ENCODE measurements at places on chromosomes 7 and 10.

- no peak for DNase-seq
- H3K4me1 ChIP-seq = peaks cover 48% of the 10 kb centered on the region
- no peak overlapping the region for H3K4me3 ChIP-seq
- H3K36me3 ChIP-seq = peaks cover 5% of the 10 kb centered on the region
Measured at GRCh38 chr7:93036149-93036640, 81.6 kb downstream of the SAMD9 start.

- H3K4me3 ChIP-seq = no peak overlapping the region
- no peak overlapping the region for H3K27ac ChIP-seq
- H3K27me3 ChIP-seq = peaks cover 11% of the 10 kb centered on the region
- DNase-seq = no peak
Measured at GRCh38 chr7:50679218-50680007, 103.3 kb downstream of the GRB10 start.

- H3K27ac ChIP-seq = no peak overlapping the region
- H3K36me3 ChIP-seq = peaks cover 9% of the 10 kb centered on the region
- H3K4me1 ChIP-seq = peaks cover 36% of the 10 kb centered on the region
- H3K4me3 ChIP-seq = no peak overlapping the region
Measured at GRCh38 chr10:63228237-63228636, 95.1 kb downstream of the NRBF2 start.

DNA sequence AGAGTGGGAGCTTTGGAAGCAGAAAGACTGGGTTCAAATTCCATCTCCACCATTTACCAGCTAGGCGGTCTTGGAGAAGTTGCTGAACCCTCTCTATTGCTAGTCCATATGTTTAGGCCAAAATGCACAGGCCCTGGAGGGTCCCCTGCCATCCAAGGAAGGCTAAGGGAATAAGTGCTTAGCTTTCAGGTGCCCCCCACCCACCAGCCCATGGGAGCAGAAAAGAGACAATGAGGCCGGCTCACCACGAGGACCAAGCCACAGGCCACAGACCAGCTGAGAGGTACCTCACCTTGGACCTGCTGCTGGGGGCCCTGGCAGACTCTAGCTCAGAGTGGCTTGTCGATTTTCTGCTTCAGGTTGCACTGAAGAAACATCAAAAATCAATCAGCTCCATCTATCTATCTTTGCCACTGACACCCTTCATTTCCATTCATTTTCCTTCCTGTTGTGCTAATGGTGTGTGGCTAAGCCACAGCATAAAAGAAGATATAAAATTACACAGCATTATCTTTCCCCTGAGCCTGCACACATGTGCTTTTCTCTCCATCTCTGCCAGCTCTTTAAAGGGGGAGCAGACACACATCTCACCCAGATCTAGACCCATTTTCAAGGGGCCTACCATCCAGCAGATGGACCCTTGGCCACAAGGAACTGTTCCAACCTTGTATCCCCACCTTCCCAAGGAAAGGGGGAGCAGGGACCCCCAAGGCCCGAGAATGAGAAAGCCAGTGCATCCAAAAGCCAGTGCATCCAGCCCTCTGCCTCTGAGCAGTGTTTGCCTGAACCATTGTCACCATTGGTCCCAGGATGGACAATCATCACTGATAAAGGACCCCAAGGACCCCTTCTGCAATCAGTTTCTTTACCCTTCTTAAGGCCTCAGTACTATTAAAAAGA is 65.4 kb downstream of the GRID1 start:
- H3K4me3 ChIP-seq = no peak overlapping the region
- H3K36me3 ChIP-seq = no peaks in the 10 kb centered on the region
- H3K27me3 ChIP-seq = peaks cover 6% of the 10 kb centered on the region

DNA sequence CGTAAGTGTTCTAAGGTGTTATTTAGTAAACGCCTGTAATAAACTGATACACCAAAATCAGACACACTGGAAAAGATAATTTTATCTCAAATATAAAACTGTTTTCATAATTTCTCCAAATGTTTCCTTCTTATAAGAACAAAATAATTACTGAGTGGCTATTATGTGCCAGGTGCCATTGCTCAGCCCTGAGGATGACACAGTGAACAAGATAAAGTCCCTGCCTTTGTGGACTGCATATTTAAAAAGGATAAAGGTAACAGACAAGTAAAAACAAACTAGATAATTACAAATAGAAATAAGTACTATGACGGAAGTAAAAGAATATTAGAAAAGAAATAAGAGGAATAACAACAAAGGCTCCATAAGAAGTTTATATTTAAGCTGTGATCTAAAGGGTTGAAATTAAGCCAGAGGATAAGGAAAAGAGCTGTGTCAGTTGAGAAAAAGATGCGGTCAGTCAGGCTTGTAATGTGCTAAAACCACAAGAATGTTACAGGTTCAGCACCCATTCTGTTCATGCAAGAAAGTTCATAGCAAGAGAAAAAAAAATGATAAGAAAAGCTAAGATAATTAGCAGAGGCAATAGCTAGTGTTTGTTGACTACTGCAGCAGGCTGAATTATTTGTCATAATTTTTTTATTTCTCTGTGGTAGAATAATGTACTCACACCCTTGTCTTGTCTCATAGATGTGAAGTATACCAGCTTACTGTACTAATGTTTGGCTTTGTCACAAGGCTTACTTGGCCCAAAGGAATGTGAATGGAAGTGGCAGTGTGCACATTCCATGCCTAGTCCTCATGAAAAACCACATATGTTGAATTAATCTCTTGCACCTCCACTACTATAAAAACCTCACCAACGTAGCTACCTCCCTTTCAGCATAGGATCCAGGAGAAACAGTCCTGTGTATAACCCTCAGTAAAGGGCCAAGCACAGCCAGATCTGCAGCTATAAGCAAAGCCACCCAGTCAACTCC is 75.1 kb downstream of the CRPPA start:
- no peak overlapping the region for H3K4me3 ChIP-seq
- no peak overlapping the region for H3K27ac ChIP-seq
- no peaks in the 10 kb centered on the region for H3K27me3 ChIP-seq
- DNase-seq = no peak

DNA sequence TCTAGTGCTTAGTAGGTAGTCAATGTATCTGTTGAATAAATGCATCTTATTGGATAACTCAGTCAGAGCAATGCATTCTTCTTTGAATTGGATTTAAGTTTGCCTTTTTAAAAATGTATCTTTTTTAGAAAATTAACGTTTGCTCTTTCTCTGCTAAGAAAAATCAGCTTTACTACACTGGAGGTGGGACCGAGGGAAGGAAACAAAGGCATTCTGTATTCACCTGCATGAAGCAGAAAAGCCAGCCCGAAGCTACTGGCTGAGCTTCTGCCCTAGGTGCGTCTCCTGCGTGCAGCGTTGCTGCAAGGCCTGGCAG is 22.2 kb upstream of the ITGB1 start:
- peak overlapping the region; percentile 88 for H3K4me3 ChIP-seq
- peak overlapping the region; percentile 88 for H3K27ac ChIP-seq

DNA sequence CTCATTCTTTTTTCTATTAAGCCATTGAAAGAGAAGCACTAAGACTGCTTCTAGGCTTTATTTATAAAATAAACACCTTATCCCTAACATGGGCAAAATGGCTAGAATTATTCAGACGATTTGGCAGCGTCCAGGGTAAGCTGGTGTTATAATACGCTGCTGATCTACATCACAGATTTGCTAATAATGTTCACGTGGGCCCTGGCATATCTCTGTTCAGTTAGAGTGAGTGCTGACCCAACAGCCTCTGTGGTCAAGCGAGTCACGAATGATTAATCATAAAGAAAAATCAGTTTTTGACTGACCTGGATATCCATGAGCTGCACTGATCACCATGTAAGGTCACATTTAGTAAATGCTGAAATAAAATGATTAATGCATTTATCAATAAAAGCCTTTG is 28.4 kb upstream of the CBLL1 start:
- no peaks in the 10 kb centered on the region for H3K27me3 ChIP-seq
- no peak overlapping the region for H3K4me3 ChIP-seq
- H3K4me1 ChIP-seq = no peaks in the 10 kb centered on the region
- H3K27ac ChIP-seq = no peak overlapping the region
- no peak for DNase-seq
- peaks cover 5% of the 10 kb centered on the region for H3K36me3 ChIP-seq

- no peaks in the 10 kb centered on the region for H3K4me1 ChIP-seq
- no peaks in the 10 kb centered on the region for H3K27me3 ChIP-seq
- H3K36me3 ChIP-seq = peaks cover 18% of the 10 kb centered on the region
- H3K4me3 ChIP-seq = no peak overlapping the region
- H3K27ac ChIP-seq = no peak overlapping the region
Measured at GRCh38 chr10:103333934-103334520, 16.9 kb downstream of the PCGF6 start.

DNA sequence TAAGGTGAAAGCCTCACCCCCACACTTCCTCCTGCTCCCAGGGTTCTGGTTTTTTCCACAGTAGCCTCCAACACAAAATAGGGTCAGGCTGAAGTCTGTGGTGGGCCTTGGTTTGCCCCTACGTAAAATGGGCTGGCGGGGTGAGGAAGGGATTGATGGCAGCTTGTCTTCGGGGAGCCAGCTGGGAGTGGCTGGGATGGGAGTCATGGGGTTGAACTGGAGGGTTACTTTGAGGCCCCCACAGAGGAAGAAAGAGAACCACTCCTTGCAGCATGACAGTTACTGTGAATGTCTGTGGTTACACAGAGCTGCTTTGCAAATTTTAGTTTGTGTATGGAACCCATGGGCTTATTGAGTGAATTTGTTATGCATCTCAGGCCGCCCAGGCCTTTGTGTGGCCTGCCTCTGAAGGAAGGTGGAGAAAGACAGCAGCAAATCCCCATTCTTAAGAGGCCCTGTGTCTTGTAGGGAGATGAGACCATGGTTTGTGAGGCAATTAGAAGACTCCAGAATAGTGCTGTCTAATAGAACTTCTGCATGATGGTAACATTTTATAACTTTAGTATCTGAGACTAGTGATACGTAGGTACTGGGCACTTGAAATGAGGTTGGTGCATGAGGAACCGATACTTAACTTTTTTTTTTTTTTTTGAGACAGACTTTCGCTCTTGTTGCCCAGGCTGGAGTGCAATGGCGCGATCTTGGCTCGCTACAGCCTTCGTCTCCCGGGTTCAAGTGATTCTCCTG is 8.1 kb downstream of the TRIM8 start:
- no peaks in the 10 kb centered on the region for H3K27me3 ChIP-seq
- peaks cover 63% of the 10 kb centered on the region for H3K4me1 ChIP-seq
- peak overlapping the region; percentile 85 for H3K27ac ChIP-seq

DNA sequence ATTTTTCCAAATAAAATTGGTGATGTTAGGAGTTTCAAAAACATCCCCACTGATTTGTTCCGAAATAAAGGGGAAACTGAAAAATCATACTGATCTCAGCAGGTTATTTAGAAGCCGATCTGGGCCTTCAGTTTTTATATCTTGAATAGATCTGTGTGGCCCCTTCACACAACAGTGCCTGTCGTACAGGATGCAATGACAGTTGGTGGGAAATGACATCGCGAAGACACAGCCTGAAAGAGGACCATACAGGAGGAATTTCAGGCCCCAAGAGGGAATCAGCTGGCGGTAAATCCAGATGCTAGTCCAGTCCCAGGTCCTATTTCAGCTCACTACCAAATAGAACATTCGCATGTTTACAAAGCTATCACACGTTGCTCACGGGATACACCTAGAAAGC is 3.0 kb downstream of the H2BK1 start:
- H3K27ac ChIP-seq = peak overlapping the region; percentile 16
- peaks cover 8% of the 10 kb centered on the region for H3K36me3 ChIP-seq
- peaks cover 12% of the 10 kb centered on the region for H3K27me3 ChIP-seq
- peak overlapping the region; percentile 29 for H3K4me3 ChIP-seq
- no peak for DNase-seq
- peaks cover 20% of the 10 kb centered on the region for H3K4me1 ChIP-seq

GRCh38 chr7:157079116-157079515 is 59.6 kb upstream of the UBE3C start:
- peaks cover 21% of the 10 kb centered on the region for H3K27me3 ChIP-seq
- DNase-seq = no peak
- H3K27ac ChIP-seq = no peak overlapping the region
- H3K36me3 ChIP-seq = no peaks in the 10 kb centered on the region
- no peak overlapping the region for H3K4me3 ChIP-seq

- peak overlapping the region; percentile 2 for H3K4me3 ChIP-seq
- H3K4me1 ChIP-seq = peaks cover 61% of the 10 kb centered on the region
- peaks cover 23% of the 10 kb centered on the region for H3K36me3 ChIP-seq
- DNase-seq = peak; percentile 32
- no peaks in the 10 kb centered on the region for H3K27me3 ChIP-seq
Measured at GRCh38 chr7:139767561-139767982, 10.2 kb downstream of the HIPK2 start.

- no peak overlapping the region for H3K27ac ChIP-seq
- H3K27me3 ChIP-seq = peaks cover 4% of the 10 kb centered on the region
- H3K36me3 ChIP-seq = no peaks in the 10 kb centered on the region
Measured at GRCh38 chr7:111647881-111648280, 85.6 kb upstream of the IMMP2L start.

GRCh38 chr10:68550747-68551411 is 9.3 kb upstream of the TET1 start:
- no peaks in the 10 kb centered on the region for H3K36me3 ChIP-seq
- H3K4me3 ChIP-seq = no peak overlapping the region
- H3K27me3 ChIP-seq = peaks cover 5% of the 10 kb centered on the region
- no peak overlapping the region for H3K27ac ChIP-seq

DNA sequence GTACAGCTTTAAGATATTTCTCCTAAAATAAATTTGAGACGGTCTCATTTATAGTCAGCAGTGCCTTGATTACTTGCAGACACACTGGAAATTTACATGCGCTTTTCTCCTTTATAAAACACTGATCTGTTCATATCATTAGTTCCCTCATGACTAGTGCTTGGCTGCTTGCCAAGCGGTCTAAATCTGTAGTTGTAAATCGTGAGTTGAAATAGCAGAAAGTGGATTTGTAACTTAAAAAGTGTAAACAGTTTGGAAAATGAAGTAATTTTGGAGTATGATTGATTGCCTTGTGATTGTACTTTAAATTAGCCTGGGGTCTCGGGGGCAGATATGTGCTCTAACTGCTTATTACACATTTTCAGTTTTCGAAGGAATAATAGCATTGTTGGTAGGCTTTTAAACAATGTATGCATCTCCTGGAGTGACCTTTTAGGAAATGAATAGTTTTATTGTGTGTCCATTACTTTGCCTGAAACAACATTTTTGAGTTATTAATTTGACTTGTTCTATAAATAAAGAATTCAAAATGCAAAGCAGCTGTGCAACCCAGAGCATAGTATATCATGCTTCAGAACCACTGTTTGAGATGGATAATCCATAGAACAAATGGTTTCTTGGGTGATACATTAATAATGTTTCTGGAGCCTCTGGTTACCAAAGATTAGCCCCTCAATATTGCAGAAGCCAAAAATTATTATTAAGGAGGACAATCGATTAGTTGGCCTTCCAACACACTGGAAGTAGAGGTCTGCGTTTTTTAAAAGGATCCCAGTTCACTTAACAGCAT is 73.3 kb downstream of the ARID5B start:
- H3K4me3 ChIP-seq = no peak overlapping the region
- H3K4me1 ChIP-seq = peaks cover 57% of the 10 kb centered on the region
- DNase-seq = no peak
- peaks cover 50% of the 10 kb centered on the region for H3K36me3 ChIP-seq
- H3K27me3 ChIP-seq = no peaks in the 10 kb centered on the region
- no peak overlapping the region for H3K27ac ChIP-seq

DNA sequence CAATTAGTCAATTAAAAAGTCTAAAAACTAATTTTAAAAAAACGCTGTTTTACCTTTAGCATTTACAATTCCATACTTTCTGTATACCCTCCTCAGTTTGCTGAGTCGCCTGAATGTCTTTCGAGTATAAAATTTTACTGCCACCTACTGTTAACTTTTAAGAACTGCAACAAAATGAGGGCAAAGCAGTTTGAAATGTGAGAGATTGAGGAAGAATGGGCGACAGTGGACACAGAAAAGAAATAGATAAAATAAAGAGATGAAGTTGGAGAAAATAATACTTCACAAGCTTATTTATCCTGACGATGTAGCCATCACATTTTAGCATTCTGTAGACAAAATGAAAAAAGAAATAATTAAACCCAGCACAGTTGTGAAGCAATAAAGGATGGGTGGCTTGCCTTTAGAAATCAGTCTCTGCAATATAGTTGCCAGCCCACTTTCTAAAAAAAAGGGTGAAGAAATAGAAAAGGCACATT is 110.8 kb upstream of the PTN start:
- H3K4me3 ChIP-seq = no peak overlapping the region
- no peaks in the 10 kb centered on the region for H3K4me1 ChIP-seq

All from activated T-helper 1 cell treated with anti-CD3 and anti-CD28 coated beads, Interleukin-12 subunit alpha, Interleukin-12 subunit beta, Interleukin-2, Interleukin-4 antibody, amounts not matched to agents 30 ng/mL and 10 ng/mL and 1 ng/mL, durations not matched to agents 14 hours and 24 hours and 36 hours (primary cell).